ENCODE measurements at places on chromosomes 5 and 9.

DNA sequence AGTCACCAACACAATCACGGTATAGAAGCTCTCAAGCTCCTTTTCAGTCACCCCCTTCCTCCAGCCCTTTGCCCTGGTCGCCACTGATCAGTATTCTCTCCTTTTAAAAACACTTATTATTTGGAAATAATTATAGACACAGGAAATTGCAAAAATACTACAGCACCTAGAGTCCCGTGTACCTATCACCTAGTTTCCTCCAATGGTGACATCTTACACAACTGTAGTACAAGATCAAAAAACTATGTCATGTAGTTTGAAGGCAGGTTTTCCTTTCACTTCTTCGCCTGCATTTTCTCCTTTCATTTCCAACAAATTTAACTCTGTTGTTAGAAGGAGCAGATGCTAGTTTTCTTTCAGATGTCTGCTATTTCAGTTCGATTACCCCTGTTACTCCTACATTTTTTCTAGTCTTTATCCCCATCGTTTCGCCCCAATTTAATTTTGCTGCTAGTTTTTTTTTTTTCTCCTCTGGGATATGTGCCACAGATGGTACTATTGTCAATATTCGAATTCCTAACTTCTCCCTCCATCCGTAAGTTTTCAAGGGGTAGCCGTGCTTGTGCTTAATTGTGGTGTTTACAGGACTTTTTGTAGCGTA lies 612 bp upstream of the ATG10 start:
- no peak for DNase-seq

GRCh38 chr9:36913393-36914211 lies 120.5 kb downstream of the PAX5 start:
- no peak for DNase-seq

- no peak for DNase-seq
Observed at GRCh38 chr5:151522226-151522625, 68.9 kb downstream of the FAT2 start.

- DNase-seq, result no peak
Observed at GRCh38 chr9:21856301-21857094, 54.1 kb downstream of the MTAP start.

- no peak for DNase-seq
Observed at GRCh38 chr5:138640646-138641254, 65.5 kb upstream of the HSPA9 start.

- no peak for DNase-seq
Observed at GRCh38 chr9:130078547-130078946, 24.8 kb downstream of the GPR107 start.

DNA sequence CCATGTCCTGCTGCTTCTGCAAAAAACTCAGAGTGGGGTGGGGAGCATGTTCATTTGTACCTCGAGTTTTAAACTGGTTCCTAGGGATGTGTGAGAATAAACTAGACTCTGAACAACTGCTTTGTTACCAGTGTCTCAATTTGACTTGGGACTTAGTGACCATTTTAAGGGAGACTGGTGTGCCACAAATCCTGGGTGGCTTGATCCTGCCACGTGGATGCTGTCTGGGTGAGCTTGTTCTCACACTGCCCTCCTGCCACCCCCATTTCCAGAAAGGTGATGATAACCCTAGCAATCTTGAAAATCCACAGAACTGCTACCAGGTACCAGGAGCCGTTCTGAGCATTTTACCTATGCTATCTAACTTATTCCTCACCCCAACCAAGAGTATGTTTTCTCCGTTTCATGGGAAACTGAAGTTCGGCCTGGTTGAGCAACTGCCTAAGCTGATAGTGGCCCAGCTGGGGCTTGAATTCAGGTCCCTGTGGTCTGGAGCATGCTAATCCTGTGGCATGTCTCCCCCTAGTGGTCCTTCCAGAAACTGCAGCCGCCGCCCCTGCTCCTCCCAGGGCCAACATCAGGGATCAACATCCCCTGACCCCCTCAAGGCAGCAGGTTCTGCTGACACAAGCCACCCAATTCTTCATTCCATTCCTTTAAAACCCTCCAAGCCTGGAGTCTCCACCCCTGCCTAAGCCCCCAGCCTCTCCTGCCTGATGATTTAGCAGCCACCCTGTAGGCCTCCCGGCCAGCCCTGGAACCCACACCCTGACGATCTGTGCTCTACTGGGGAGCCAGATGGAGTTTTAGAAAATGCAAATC lies 2.8 kb downstream of the IL3 start:
- DNase-seq, result peak; percentile 78

GRCh38 chr9:114098021-114098935 lies 814 bp downstream of the KIF12 start:
- DNase-seq, result peak; percentile 80

GRCh38 chr5:61137835-61138234 lies 24.4 kb downstream of the SMIM15 start:
- no peak for DNase-seq

GRCh38 chr5:6713274-6714225 lies at the start of gene TENT4A:
Gene TENT4A, plus strand, starts transcription at chr5:6713432. Its CDS starts 552 bp downstream, at chr5:6713984.
- no peak for DNase-seq

GRCh38 chr9:35726931-35727330 lies 5.1 kb downstream of the TLN1 start:
- DNase-seq, result no peak

DNA sequence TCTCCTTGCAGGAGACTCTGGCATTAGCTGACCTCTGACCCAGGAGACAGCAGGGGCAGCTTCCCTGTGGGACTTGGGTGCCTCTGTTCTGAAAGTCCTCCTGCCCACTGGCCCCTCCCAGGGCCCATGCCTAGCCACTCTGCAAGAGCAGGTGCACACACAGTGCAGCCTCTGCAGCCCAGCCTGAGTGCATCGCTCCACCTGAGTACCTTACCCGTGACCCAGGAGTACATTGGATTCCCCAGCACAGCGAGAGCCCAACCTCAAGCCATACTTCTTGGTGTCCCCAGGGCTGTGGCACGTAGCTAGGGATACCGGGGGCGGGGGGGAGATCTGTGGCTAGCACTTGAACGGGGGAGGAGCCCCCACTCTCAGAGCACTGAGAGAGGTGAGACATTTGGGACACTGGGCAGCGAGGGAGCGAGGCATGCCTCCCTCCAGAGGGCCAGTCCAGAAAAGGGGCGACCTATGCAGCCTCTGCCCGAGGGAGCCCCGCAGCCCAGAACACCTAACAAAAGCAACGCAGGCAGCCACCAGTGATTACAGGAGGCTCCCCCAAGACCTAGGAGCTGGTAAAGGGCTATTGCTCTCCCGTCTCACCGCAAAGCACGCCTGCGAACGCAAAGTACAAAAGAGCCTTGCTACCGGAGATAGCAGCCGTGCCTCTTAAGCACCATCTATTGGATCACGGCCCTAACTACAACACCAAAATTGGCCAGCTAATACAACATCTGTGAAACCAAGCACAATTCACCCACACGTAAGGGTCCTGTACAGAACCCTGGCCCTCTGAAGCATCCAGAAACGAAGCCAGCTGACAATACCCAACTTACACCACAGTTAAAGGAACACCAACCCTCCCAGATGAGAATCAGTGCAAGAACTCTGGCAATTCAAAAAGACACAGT lies 826 bp upstream of the PRDM9 start:
- peak; percentile 83 for DNase-seq

GRCh38 chr5:79464695-79465332 lies 49.1 kb downstream of the HOMER1 start:
- peak; percentile 21 for DNase-seq

DNA sequence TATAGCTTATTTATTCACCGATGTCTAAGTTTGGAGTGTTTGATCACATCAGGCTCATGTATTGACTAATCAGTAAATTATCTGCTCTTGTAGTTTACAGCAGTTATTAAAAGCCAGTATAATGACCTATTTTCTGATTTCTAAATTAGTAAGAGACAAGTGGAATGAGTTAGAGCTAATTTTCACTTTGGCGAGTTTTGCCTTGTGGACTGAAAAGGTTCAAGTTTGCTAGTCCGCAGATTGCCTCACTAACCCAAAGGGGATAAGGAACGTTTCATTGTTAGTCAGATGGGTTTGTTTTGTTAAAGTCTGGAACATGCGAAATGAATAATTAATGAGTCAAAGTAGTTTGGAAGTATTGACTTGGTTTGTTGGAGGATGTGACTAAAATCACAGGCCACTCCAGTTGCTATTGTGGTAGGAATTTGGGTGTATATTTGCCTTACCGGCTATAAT lies 40.1 kb downstream of the SMARCA2 start:
- no peak for DNase-seq

GRCh38 chr5:81360640-81361039 lies 33.3 kb downstream of the ACOT12 start:
- DNase-seq, result no peak

GRCh38 chr9:127700594-127701255 lies 6.1 kb upstream of the CFAP157 start:
- DNase-seq, result no peak

- no peak for DNase-seq
Observed at GRCh38 chr5:67331296-67331925, 134.8 kb upstream of the CD180 start.

DNA sequence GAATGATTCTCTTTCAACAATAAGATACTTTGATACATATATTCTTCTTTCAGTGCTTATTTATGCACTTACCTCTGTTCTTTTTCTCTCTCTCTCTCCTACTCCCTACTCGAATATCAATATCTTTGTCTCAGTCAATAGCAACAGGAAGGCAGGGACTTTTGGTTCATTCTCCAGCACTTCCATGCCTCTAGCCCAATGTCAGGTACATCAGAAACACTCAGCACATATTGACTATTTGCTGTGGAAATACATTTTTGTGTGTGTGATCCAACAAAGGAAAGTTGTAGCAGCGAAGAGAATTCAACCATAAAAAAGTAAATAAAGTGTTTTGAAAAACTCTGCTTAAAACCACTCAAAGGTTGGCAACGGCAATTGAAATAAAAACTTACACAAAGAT lies 12.6 kb downstream of the DIRAS2 start:
- no peak for DNase-seq

- no peak for DNase-seq
Observed at GRCh38 chr9:26357803-26358344, 534.7 kb downstream of the CAAP1 start.

GRCh38 chr5:80034559-80034958 lies 589 bp upstream of the THBS4 start:
- DNase-seq, result no peak

- no peak for DNase-seq
Observed at GRCh38 chr5:131630963-131631350, 4.1 kb downstream of the RAPGEF6 start.

DNA sequence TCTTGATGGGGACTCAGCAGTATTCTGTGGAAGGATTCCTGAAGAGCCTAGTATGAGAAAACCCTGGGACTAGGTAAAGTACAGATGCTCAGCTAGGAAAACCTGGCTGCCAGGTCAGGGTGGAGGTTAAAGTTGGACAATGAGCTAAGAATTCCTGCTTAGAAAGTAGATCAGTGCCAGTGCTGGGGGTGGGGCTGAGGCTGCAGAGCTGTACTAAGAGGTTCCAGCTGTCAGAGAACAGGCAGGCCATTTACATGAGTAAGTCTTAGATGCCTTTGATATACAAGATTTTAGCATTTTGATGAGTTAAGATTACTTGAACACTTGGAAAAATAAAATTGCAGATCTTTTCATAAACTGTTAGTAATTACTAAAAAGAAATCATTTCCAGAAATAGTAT lies 332.3 kb upstream of the NUDT12 start:
- peak; percentile 42 for DNase-seq

GRCh38 chr5:76808141-76808691 lies 10.6 kb upstream of the F2RL1 start:
- peak; percentile 94 for DNase-seq

DNA sequence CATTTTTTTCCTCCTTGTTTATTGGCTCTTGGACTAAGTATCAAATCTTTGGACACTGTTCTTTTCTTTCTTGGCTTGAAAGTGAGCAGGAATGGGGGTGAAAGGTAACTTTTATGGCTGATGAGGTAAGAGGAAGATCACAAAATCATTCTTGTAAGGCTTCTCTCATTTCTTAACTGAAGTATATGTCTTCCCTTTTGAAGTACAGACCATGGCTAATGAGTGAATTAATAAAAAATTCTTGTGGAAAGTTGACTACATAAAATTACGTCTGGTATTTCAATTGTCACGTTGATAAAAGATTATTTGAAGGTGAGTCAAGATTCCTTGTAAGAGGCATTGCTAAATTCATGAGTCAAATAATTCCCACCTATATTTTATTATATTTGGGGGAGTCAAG lies 25.1 kb downstream of the VCAN start:
- no peak for DNase-seq

DNA sequence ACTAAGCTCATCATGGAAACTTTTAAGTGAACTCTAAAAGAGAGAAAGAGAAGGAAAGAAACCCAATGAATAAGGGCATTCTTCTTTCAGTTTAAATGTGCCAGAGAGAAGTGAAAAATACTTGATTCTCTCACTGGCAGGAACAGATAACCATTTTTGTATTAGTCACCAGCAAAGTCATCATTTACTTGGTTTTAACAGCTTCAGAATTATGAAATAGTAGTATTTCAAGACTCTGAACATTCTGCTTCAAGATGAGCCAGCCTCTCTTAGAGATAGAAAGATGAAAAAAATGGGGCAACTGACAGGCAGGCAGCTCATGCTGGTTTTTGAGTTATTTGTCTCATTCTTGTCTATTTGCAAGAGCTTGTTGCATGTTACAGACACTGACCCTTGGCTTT lies 103.5 kb downstream of the GCNT1 start:
- no peak for DNase-seq

DNA sequence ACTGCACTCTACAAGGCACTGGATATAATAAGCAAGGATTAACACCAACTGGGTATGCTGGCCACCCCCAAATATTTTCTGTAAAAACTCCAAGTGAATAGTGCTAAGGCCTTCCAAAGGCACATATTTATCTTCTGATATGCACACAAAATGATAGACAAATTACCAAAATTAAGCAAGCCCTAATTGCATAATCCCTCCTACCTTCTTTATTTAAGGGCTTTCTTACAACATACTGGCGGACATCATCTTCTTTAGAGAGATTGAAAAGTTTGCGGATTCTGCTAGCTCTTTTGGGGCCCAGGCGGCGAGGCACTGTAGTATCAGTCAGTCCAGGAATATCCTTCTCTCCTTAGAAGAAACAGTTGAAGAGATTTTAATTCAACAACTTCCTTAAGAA lies 1.9 kb downstream of the RPS6 start:
- no peak for DNase-seq

GRCh38 chr9:97852001-97852398 lies 1.0 kb upstream of the FOXE1 start:
- DNase-seq, result no peak

DNA sequence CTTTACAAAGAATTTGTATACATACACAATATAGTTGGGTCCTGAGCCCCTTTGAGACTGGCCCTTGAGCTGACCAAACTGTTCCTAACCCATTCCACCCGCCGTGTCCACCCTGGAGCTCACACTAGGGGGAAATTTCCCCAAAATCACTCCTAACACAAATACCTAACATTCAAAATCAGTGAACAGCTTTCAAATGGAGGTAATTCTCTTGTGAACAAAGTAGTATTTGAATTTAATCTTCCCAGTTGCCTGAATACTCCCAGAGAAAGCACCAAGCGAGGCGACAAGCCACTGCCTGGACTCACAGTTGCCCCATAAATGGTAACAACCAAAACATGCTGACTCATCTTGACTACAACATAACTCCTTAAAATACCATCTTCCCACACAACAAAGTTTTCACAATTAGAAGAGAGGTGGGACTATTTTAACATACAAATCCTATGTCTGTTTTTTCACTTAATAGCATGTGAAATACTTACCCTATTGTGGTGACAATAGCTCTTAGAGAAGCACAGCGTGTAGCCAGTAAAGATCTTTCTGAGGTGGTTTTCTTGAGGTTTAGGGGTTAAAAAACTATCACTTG lies 31.7 kb upstream of the SCAMP1 start:
- DNase-seq, result peak; percentile 41
